GM12865 (cell line): ENCODE measurements at places on chromosomes 12 and 14.
A peak's percentile ranks its signal among the peaks of the same experiment; 100 is the strongest.

- no peak for DNase-seq
Observed at GRCh38 chr12:99766408-99766807, 118.9 kb downstream of the GARIN6 start.

GRCh38 chr12:54933376-54933775 is 51.2 kb downstream of the TESPA1 start:
- peak; percentile 27 for DNase-seq

DNA sequence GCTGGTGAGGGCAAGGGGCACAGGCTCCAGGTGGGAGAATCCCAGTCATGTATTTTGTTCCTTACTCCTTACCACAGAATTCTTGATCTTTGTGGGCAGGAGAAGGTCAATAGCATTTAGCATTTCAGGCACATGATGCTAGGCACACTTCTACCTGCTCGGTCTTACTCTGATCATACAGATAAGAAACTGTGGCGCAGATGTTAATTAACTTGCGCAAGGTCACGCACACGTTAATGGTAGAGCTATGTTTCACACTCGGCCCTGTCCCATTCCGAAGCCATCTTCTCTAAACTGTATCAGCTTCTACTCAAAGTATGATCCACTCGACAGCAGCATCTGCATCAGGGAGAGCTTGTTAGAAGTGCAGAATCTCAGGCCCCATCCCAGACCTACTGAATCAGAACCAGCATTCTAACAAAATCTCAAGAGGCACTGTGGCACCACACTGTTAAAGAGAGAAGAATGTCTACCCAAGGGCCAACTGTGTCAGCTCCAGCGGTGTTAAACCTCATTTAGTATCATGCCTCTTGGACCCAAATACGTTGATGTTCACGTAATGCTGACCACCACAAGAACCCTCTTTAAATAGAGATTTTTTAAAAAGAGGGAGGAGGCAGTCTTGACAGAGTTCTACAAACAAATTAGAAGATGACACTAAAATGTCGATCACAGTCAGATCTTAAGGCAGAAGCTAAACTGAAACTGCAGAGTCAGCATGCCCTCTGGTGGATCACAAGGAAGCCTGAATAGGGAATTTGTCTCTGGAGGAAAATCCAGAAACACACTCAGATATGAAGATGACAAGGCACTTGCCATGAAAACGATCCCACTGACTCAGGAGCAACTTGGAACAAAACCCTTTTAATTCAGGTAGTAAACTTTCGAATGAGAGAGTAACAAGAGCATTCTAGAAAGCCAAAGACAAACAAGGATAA is 7.3 kb downstream of the STXBP6 start:
- DNase-seq: no peak

- no peak for DNase-seq
Observed at GRCh38 chr12:18690653-18691052, 47.2 kb downstream of the PLCZ1 start.

- no peak for DNase-seq
Observed at GRCh38 chr12:125128439-125129178, 63.4 kb downstream of the AACS start.

- DNase-seq: no peak
Observed at GRCh38 chr12:114414866-114415524, 9.1 kb upstream of the TBX5 start.

- DNase-seq: peak; percentile 15
Observed at GRCh38 chr14:53412819-53413675, 259.9 kb upstream of the DDHD1 start.

DNA sequence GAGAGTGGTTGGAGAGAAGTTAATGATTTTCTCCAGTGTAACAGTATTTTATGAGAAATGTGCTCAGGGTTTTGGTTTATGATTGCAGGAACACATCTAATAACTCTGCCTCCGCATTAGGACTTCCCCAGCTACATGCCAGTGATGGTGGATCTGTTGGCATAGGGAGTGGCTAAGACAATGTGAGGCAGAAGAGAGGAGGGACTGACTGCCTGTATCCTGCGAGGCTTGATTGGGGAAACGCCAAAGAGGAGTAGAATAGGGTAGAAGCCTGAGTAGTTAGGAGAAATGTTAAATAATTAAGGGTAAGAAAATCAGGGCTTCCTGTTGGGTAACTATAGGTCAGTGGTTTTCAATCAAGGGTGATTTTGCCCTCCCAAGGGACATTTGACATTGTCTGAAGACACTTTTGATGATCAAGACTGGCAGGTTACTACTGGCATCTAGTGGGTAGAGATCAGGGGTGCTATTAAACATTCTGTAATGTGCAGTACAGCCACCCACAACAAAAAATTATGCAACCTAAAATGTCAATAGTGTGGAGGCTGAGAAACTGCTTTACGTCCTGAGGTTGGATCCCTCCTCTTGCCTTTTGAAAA is 12.8 kb downstream of the TDG start:
- DNase-seq: peak; percentile 7

GRCh38 chr14:55123101-55123500 is 6.0 kb upstream of the LGALS3 start:
- DNase-seq: no peak

DNA sequence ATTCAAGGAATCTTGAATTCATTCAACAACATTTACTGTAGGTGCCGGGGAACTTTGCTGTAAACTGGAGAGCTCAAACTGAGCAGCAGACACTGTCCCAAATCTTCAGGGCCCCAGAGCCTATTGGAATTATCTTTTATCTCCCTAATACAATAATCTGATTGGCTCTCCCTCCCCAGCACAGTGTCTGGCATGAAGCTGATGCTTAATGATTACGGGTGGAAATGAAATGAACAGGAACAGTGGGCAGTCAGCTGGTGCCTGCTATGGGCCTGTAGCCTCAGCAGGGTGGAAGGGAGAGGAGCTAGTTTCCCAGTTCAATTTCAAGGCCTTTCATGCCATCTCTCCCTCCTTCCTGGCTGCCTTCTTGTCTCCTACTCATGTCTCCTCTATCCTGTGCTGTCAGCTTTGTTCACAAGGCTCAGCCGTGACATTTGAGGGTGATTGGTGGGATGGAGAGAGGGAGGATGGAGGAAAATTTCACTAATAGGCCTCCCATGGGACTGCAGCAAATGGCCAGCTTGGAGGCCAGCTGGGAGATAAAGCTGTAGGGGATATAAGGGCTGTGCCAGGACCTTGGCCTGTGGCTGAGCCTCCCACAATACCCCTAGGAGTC is 4.3 kb upstream of the RAPGEF3 start:
- no peak for DNase-seq

GRCh38 chr12:62847709-62848108 is 87.2 kb downstream of the PPM1H start:
- DNase-seq: no peak

DNA sequence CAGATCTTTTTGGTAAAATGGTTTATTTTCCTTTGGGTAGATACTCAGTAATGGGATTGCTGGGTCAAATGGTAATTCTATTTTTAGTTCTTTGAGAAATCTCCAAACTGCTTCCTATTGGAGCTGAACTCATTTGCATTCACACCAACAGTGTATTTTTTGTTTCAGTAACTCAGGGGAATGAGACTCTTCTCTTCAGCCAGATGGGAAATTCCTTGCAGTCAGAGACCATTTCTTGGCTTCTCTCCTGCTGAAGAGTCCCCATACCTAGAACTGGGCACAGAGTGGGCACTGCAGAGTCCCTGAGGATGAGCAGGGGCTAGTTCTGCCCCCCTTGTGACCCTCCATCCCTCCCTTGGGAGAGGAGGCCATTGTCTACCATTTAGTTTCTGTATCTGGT is 10.8 kb downstream of the SDSL start:
- DNase-seq: no peak

GRCh38 chr14:70032447-70032846 is 153.2 kb downstream of the SMOC1 start:
- no peak for DNase-seq

DNA sequence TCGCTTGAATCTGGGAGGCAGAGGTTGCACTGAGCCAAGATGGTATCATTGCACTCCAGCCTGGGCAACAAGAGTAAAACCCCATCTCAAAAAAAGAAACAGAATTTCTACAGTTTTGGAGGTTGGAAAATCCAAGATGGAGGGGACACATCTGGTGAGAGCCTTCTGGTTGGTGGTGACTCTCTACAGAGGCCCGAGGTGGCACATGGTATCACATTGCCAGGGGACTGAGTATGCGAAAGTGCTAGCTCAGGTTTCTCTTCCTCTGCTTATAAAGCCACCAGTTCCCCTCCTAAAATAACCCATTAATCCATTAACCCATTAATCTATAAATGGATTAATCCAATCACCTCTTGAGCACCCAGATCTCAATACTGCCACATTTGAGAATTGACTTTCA is 70.8 kb upstream of the DACT1 start:
- DNase-seq: peak; percentile 2

GRCh38 chr14:75032939-75033338 is 18.3 kb downstream of the MLH3 start:
- DNase-seq: no peak

GRCh38 chr14:50040895-50041465 is 75.4 kb downstream of the VCPKMT start:
- no peak for DNase-seq

DNA sequence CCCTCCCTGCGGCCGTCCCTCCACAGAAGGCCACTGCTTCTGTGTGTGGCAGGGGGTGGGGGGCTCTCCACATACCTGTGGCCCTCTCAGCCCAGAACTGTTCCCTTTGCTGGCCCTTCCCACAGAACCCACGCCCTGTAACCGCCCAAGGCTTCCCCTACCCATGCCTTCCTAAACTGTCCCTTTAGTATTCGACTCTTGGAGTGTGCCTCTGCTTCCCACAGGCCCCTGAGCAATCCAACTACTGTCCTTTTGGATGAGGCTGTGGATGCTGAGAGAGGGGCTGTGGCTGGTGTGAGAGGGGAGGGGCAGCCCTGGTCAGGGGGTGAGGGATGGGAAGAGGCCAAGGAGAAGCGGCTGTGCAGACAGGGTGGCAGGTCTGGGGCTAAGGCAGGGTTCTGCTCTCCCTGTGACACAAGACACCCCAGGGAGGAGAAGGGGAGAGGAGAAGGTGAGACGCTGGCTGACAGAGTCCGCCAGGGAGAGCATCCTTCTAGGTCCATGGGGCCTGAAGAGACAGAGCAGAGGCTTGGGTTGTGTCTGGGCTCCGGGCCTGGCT is 46.0 kb downstream of the DLK1 start:
- no peak for DNase-seq

DNA sequence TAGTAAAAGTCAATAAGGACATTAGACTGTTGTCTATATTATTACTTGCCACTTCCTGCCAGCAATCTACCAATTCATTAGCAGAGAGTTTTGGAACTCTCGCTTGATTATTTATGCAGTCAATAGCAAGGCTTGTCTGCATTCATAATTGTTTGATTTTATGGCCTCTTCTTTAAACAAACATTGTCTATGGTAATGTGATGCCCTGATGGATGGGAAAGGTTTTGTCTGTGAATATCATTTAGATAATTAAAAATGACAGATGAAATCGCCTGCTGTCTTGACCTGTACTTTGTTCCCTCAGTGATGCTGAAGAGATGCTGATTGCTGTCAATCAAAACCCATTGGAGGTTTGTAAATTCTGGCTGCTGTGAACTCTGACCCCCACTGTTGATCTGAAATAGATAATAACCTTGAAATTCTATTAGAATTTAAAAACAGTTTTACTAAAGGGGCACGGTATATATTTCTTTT is 455.3 kb downstream of the NPAS3 start:
- DNase-seq: no peak

GRCh38 chr14:98173305-98173704 is 1098.7 kb downstream of the BCL11B start:
- peak; percentile 71 for DNase-seq

DNA sequence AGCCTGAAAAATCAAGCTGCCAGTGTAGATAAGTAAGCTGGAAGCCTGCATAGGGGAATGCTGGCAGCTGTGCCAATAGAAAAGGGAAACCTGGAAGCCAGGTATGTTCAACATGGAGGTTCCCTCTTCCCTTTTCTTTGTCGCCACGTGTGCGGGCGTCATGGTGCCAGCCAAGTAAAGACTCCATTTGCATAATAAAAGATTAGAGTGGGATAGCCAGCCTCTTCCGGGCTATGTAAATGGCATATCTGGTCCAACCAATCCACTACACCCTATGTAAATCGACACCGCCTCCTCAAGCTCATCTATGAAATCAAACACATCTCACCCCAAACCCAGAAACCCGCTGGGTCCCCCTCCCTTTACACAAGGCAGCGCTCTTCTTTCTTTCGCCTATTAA is 5.6 kb upstream of the ADGRD1 start:
- DNase-seq: no peak

DNA sequence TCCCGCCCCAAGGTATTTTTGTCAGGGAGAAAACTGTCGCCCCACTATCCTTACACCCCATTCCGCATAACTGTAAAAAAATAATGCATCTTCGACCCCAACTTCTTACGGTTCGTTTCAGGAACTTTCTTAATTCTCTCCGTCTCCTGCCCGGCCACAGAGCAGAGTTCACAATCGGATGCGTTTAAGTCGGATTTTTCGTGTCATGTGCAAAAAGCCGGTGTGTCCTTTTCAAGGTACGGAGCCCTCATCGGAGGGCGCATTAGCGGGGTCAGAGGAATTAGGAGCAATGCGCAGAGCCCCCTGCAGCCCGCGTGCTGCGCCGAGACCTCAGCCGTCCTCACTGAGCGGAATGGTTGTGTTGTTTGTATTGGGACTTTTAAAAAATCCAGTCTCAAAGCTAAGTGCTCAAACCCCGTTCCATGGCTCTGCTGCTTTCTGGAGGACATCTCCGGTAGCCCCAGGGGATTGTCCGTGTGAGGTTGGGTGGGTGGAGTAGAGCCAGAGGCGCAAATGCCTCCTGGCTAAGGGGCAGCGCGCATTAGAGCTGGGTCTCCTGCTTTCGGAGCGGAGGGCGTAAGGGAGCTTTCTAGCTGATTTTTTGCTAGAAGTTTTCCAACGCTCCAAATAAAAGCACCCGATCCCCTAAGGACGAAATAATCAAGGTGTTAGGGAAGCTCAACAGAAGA is 3.9 kb upstream of the GSC start:
- no peak for DNase-seq

DNA sequence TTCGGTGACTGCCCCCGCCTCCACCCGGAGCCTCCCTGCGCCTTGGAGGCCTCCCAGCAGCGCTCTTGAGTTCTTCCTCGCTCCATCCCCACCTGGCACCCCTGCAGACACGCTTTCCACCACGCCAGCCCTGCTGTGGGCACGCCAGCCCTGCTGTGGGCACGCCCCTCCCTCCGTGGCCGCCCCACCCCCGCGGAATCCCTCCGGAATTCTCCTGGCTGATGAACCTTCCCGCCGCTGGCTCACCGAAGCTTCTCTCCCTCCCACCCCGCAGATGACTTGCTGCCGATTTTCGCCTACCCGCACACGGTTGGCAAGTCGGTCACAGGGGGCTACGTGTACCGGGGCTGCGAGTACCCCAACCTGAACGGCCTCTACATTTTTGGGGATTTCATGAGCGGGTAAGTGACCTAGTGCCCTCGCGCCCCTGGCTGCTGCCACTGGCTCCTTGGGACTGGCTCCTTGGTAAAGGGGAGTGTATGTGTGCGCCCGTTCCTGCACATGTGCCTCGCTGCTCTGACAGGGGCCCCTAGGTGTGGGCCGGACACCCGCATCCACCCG is 15.2 kb downstream of the HHIPL1 start:
- DNase-seq: no peak

GRCh38 chr12:94380507-94380906 is 79.2 kb downstream of the CEP83 start:
- DNase-seq: no peak

GRCh38 chr12:68970306-68970705 is 37.3 kb upstream of the CPM start:
- DNase-seq: no peak
